Stimulated activated CD4-positive, alpha-beta T cell treated with anti-CD3 and anti-CD28 coated beads, Interleukin-12 subunit alpha, Interleukin-12 subunit beta, amount 100 ng/mL, for 4 hours (primary cell): ENCODE measurements at places on chromosomes 12 and 14.

GRCh38 chr12:47983541-47984115 is 20.2 kb downstream of the TMEM106C start:
- DNase-seq, result no peak

DNA sequence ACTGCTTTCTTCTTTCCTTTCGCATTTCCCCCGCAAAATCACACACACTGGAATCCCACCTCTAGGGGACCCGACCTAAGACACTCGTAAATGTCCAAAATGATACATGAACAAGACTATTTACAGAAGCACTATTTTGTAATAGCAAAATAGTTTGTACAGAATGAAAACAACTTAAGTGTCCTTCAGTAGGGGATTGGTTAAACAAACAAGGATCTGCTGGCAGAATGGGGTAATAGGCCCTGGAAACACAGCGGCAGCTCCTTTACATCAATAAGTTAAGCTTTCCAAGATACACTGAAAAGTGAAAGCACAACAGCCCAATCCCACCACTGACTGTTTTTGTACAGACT is 48.8 kb downstream of the LTBP2 start:
- DNase-seq, result no peak

DNA sequence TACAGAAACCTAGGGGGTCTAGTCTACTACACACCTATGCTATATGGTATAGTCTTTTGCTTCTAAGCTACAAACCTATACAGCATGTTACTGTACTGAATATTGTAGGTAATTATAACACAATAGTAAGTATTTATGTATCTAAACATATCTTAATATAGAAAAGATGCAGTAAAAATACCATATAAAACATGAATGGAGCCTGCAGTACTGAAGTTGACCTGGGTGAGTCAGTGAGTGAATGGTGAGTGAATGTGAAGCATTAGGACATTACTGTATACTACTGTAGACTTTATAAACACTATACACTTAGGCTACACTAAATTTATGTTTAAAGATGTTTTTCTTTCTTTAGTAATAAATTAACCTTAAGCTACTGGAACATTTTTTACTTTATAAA is 13.1 kb upstream of the ABCD2 start:
- no peak for DNase-seq

GRCh38 chr14:29273513-29273912 is 506.9 kb downstream of the FOXG1 start:
- no peak for DNase-seq

- no peak for DNase-seq
Observed at GRCh38 chr14:105952826-105953225, 426.4 kb downstream of the TMEM121 start.
